Left colon (tissue), 2 donors: ENCODE measurements at places on chromosomes 3 and 15. TPM values are rescaled to one million over a fixed set of nuclear protein-coding genes. Genes with fewer than 3 reads are reported as not detected.

- no peak for DNase-seq
Observed at GRCh38 chr3:105284876-105285275, 81.8 kb upstream of the ALCAM start.

The TGM5 gene
- total RNA-seq = not detected

- DNase-seq = peak; percentile 14
Observed at GRCh38 chr15:85757073-85757938, 37.4 kb downstream of the KLHL25 start.

GRCh38 chr15:39488961-39489360, 91.9 kb upstream of the THBS1 start:
- no peak for DNase-seq

The CKMT1A gene
- total RNA-seq = 162 TPM

- no peak for DNase-seq
Observed at GRCh38 chr3:24387493-24387892, 107.2 kb downstream of the THRB start.

DNA sequence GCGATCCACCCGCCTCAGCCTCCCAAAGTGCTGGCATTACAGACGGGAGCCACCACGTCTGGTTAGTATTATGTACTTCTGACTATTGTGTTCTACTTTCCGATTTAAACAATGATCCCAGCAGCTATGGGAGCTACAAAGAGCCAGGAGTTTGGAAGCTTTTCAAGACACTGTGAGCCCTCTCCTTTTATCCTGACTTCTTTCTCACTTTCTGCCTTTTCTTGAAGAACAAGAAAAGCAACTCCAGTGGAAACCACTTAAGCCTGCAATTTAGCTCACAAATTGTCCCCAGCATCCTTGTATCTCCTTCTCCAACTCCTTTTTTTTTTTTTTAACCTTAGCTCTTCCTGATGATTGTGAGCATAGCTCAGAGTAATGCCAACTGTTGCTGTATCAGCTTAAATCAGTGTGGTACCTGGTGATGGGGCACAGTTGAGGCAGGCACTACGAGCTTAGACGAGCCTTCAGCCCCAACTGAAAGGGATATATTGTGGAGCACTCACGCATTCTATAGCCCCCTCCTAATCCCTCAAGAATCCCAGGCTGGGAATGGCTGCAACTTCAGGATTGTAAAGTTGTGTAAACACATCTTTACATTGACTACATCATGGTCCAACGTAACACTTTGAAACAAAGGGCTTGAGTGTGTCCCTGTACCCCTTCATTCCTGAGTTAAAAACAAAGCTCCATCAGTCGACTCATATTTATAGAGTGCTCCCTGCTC, 677.0 kb downstream of the FHIT start:
- no peak for DNase-seq

The PLA2G4E gene
- total RNA-seq = not detected

DNA sequence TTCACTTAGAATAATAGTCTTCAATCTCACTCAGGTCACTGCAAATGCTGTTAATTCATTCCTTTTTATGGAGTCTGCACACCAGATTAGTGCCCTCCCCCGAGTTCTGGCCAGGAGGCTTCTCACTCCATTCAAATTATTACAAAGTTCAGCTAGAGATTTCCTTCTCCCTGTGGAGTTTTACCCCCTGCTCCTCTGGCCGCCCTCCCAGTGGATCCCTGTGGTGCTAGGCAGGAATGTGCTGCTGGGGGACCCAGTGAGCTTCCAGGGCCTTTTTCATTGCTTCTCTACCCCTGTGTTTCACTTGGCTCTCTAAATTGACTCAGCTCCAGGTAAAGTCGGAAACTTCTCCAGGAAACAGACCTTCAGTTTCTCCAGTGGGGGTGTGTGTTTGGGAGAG, 42.7 kb upstream of the CD200R1L start:
- no peak for DNase-seq

The LRRIQ4 gene
- 0.22 TPM for total RNA-seq

GRCh38 chr3:190617185-190617584, 103.3 kb downstream of the IL1RAP start:
- no peak for DNase-seq

DNA sequence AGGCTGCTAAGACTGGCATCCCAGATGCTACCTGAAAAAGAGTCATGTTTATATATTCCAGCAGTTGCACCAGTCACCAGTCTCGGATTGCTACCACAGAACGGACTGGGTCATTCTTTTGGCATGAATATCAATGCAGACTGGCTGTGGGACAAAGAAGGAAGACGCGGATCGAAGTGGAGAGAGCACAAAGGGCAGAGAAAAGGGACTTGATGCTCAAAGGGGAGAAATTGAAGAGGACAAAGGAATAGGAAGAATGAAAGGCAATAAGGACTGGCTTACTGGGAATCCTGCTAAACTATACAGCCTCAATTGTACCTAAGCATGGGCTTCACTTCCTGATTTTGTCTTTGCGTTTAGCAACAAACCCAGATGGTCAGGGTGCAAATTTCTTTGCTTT, 15.3 kb upstream of the DIS3L start:
- no peak for DNase-seq

DNA sequence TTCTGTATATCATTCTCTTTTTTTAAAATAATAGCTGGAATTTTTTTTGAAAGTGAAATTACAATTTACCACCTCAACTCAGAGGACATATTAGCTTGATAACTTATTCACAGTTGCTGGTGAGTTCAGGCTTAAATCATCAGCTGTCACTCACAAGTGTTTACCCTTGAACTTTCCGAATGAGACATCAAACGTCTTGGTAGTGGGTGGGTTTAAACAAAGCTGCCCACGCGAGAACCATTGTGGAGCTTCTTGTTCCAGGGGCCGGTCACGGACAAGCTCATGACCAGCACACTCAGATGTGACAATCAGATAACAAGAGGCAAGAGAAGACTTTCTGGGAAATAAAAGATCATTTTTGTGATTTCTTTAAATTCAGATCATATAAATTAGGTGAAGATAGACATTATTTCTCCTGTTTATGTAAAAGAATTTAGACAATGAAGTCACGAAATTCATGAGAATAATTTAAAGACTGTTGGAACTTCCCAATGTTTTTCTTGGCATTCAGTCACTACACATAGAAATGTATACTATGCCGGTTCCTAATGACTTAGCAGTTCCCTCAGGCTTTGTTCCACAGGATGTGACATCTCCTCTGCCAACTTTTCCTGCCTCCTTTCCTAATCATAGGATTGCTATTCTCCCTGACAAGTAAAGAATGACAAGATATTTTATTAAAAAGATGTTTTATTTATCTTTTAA, 29.3 kb downstream of the BTD start:
- no peak for DNase-seq

DNA sequence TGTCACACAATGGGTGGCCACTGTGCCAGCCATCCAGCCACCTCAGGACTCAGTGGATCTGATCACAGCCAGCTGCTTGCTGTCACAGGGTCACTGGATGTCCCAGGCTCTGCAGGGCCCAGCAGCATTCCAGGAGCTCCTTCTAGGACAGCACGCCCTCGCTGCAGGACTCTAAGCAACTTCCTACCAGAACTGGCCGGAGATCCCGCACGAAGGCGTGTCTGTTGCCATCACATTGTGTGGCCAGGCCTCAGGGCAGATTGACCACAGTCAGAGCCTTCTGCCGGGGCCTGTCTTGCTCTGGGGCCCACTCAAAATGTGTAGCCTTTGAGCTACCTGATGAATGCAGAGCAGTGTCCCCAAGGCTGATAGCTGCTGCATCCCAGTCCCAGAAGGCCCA, 24.6 kb downstream of the DNAJB8 start:
- no peak for DNase-seq

DNA sequence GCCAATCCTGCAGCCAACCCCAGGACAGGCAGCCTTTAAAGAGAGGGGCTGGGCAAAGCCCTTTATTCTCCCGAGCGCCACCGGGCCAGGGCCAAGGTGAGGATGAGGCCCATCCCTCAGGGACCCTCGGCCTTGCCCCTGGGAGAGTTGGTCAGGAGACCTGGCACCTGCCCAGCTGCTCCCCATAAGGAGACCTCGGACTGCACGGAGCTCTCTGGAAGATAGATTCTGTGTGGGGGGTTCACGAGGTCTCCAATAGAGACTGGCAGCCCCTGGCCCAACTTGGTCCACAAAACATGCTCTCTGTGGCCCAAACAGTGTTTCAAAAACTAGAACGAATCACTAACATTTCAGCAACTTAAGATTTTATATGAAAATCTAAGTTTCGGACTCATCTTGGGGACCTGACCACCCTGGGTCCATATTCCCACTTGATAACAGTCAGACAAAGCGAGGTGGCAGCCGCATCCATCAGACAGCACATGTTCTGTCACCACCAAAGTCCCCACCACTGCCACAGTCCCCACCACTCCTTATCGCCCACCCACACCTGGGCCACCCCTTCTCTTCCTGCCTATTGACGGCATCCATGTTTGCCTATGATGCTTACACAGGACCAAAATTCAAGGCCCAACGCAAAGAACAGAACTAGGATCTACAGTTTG, 114.4 kb upstream of the RPL32 start:
- DNase-seq = no peak

DNA sequence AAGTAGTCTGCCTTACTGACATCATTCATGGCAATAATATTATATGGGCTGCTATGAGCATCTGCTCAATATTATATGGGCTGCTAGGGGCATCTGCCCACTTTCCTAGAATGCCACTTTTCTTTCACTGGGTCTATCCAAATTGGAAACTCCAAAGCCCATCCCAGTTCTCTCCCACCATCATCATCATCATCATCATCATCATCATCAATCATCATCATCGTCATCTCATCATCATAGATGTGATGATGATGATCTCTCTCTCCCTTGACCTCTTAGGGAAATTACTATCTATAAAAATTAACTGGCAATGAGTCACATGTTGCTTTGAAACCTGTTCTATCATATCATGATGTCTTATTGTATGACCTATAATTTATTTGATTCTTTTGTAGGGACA, 222.0 kb downstream of the TJP1 start:
- no peak for DNase-seq

DNA sequence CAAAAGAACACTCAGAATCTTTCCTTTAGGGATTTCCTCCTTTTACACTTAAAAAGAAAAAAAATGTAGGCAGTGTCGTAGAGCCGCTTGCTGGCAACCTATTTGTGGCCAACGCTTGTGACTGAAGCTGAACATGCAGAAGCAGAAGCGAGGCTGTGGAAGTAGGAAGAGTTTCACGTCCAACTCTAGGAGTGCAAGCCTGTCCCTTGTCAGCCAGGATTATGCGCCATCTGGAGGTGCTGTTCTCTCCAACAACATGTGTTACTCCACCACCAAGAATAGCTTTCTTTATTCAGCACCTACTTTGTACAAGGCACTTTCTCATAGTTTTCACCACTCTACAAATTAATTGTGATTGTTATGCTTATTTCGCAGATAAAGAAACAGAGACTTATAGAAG, 223.2 kb upstream of the LMCD1 start:
- no peak for DNase-seq

- DNase-seq = no peak
Observed at GRCh38 chr15:95715906-95716656, 614.4 kb upstream of the NR2F2 start.

DNA sequence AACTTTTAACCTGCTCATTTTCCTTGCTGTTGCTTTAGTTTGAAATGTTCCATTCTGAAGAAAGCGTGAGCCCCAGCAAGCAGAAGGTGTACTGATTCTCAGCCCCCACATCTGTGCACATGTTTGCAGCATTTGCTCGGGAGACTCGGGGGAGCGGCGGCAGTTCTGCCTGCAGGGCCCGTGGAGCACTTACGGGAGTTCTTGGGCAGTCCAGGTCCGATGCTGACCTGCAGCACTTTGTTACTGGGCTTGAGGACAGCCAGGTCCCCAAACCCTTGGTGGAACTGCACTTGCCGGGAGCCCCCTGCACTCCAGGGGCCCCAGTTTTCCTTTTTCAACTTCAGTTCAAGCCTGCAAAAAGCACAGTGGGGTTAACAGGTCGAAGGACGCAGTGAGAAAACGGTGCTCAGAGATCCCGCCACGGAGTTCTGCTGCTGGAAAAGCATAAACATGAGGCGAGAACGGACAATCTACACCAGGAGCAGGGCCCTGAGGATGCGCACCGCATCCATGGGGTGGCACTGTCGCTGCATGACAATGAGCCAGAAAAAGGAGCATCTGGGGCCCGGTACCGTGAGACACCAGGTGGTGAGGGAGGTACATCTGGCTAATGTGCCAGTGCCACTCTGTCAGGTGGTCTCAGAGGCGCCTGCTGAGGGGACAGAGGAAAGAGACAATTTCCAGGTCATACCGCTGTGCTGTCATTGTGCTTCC, 45.6 kb upstream of the LDHAL6B start:
- no peak for DNase-seq
